Colonic mucosa (tissue), 4 donors: ENCODE measurements at places on chromosomes 12 and 14. TPM values are rescaled to one million over a fixed set of nuclear protein-coding genes. Genes with fewer than 3 reads are reported as not detected.
A peak's percentile ranks its signal among the peaks of the same experiment; 100 is the strongest.

- no peak for DNase-seq
Observed at GRCh38 chr12:44431647-44432343, 444.3 kb downstream of the NELL2 start.

GRCh38 chr12:15599266-15600037 lies 189.7 kb downstream of the EPS8 start:
- no peak for DNase-seq

DNA sequence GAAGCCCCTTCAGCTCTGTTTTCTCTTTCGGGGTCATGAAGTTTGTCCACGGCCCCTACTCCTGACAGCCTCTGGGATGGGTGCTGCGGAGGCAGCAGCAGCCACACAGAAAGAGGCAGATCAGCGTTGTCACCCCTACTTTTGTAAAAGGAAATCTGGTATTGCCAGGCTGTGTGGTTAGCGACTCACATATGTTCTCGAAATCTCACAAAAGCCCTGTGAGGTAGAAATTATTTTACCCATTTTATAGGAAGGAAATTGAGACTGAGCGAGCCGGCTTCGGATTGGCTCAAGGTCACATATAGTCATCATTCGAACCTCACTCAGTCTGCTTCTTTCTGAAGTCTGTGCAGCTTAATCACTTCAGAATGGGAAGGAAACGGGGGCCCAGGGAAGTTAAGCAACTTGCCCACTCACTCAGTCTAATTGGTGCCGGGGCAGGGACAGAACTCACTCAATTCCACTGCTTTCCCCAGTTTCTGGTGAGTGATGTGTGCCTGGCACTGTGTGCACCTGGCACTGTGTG lies 1.1 kb upstream of the CKAP4 start:
- DNase-seq = peak; percentile 54

SYCP3 gene
- 0.35 TPM for total RNA-seq

DNA sequence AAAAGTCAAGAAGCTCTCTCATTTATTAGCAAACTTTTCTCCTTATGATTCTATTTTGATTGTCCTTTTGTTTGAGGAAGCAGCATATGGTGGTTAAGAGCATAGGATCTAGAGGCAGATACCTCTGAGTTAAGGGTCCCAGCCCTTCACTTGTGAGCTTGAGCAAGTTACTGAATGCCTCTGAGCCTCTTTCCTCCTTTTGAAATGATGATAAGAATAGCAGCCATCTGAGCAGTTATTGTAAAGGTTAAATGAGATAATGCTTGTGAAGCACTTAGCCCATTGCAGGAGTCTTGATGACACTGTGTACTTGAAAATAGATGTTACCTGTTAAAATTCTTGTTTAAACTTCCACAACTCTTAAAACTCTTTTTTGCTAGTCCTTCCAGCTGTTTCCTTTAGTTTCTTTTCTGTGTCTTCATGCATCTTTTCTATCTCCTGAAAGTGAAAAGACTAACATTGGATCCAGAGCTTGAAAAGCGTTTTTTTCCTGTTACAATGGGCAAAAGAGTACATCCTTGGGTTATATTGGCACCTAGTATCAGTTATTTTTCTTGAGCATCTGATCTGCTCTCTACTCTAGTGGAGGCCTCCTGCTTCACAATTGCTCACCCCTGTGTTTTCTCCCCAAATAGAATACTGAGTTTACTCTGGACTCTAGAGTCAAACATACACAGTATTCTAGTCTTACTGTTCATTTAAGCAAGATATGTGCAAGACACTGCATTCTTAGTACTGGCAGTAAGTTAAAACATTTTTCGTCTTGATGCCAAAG lies 3.1 kb downstream of the HIF1A start:
- no peak for DNase-seq

TSPAN11 gene
- 1.3 TPM for total RNA-seq

- DNase-seq = no peak
Observed at GRCh38 chr12:25828188-25828587, 130.3 kb upstream of the RASSF8 start.

DNA sequence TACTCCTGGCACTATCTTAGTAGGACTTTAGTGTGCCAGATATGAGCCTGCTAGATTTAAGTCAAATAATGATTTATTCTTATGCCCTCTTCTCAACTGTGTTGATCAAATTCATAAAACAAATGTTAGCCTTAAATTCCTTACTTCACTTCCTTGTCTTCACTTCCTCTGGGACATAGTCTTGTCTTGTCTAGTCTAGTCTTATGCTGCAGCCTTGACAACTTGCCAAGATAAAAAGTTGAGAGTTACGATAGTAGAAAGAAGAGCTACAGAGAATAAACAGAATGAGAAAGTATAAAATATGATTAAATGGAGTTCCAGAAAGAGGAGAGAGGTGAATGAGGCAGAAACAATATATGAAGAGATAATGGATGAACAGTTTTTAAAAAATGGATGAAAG lies 378.1 kb downstream of the DAD1 start:
- DNase-seq = no peak

DNA sequence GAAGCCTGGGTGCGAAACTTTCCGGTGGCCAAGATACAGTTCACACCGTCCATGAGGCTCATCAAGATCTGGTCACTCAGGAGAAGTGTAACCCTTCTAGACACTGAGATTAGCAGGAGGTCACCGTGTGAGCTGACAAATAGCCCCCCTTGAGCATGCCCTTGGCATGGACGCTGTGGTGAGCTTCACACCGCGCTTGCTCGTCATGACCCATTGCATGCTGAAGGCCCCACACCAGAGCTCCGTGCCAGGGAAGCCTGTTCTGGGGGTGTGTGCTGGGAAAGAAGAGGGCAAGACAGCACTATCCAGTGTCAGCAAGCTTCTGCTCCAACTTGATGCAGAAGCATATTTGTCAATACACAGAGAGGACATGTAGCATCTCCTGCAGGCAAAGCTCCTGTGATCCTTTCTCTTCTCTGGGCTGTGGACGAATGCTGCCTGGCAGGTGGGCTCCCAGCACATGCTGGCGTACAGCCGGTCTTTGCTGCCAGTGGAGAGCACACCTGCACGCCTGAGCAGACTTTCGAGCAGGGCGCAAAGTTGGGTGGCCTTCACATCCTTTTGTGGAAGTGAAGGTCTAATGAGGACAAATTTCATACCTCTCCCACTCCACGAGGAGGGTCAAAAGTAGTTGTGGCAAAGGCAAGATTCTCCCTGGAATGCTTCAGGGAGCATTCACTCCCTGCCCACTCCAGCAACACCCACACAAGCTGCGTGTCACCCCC lies 126.9 kb upstream of the FKBP4 start:
- no peak for DNase-seq

GRCh38 chr12:132244724-132245295 lies 84.6 kb downstream of the GALNT9 start:
- no peak for DNase-seq

GRCh38 chr12:52210925-52211650 lies 19.3 kb upstream of the KRT80 start:
- no peak for DNase-seq
